ENCODE measurements at places on chromosomes 3 and 15.

DNA sequence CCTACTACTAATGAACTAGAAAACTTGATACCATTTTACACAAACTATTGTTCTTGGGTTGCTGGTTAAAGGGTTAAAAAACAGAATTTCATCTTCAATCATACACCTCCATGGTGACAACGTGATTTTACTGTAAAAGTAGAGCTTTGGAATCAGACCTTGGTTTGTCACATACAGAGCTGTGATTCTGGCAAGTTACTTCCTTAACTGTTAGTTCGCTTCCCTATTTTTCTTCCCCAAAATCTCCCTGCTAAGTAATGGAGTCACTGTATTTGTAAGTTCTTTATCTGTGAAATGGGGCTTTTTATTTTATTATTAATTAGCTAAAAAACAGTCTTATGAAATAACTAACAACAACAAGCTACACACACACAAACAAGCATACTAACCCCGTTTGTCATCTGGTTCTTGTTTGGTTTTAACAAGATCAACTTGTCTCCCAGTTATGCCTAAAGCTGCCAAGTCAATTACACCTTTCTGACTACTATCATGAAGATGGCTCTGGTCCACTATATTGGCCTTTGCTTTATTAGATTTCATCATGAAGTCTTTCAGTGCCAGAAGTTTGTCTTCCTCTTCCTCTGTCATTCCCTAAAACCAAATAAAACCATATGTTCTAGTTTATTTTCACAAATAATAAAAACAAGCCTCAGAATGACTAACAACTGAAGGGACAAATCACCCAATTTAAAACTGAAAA lies 38.6 kb downstream of the PIK3R4 start:
- no peak for DNase-seq
- H3K27me3 ChIP-seq, result no peaks in the 10 kb centered on the region
- no peak overlapping the region for H3K27ac ChIP-seq
- no peak overlapping the region for H3K4me3 ChIP-seq
- peaks cover 62% of the 10 kb centered on the region for H3K36me3 ChIP-seq
- H3K4me1 ChIP-seq, result no peaks in the 10 kb centered on the region

- no peaks in the 10 kb centered on the region for H3K36me3 ChIP-seq
- DNase-seq, result no peak
- no peaks in the 10 kb centered on the region for H3K27me3 ChIP-seq
- H3K27ac ChIP-seq, result no peak overlapping the region
- H3K4me1 ChIP-seq, result no peaks in the 10 kb centered on the region
- H3K4me3 ChIP-seq, result no peak overlapping the region
These were observed 22.3 kb upstream of the MORF4L1 start for GRCh38 chr15:78850352-78850751.

GRCh38 chr3:50551681-50552435 lies 15.7 kb downstream of the C3orf18 start:
- no peak for DNase-seq
- no peaks in the 10 kb centered on the region for H3K36me3 ChIP-seq
- H3K27ac ChIP-seq, result no peak overlapping the region
- H3K27me3 ChIP-seq, result no peaks in the 10 kb centered on the region

DNA sequence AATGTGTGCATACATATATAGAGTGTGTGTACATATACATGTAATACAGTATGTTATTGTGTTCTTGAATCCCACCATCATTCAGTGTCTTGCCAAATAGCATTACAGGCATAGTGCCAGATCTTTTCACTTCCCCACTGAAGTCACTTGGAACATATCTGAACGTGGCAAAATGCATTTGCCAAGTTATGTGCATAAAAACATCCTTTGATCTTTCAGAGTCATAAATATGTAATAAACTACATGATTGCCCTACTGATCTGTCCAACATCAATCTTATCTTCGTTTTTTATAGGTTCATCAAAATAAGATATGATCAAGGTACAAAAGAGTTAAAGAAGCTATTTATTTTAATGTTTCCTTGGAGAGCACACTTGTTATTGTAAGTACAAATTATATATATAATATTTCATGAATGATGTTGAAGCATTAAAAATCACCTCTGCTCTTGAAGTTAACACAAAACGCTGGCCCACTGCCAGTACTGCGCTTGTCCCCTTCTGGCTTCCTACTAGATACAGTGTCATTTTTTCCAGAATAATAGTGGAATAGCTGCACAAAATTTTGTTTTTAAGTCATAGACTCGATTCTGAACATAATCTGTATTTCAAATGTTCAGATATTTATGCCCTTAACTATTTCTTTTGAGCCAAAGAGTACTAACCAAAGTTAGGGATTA lies 549.5 kb upstream of the ARRDC4 start:
- no peaks in the 10 kb centered on the region for H3K36me3 ChIP-seq
- no peak overlapping the region for H3K4me3 ChIP-seq
- no peak for DNase-seq
- H3K27me3 ChIP-seq, result no peaks in the 10 kb centered on the region
